ENCODE measurements at places on chromosomes 1 and 21. TPM values are rescaled to one million over a fixed set of nuclear protein-coding genes. Genes with fewer than 3 reads are reported as not detected.

GRCh38 chr1:57089855-57090254 is 124.0 kb upstream of the C8B start:
- no peak for DNase-seq

- DNase-seq = no peak
These were observed at the start of gene GCSAML for GRCh38 chr1:247548769-247549182. GCSAML (plus strand) TSS chr1:247549134; CDS start chr1:247549192, 58 bp downstream.

GRCh38 chr21:25560891-25561290 is 46.4 kb downstream of the MRPL39 start:
- no peak for DNase-seq

DNA sequence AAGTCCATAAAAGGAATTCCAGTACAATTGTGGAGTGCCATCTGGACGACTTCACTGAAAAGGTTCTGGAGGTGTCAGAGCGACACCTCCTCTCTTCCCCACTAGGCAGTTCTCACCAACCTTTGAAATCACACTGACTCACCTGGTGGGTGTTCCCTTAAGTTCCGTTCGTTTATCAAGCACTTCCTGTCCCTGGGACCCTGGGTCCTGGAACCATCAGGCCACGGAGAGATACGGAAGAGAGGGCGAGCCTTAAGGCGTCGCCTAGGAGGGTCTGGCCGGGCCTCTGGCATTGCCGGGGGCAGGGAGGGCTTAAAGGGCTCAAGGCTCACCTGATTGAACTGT is 317 bp downstream of the SPAG17 start:
- DNase-seq = no peak

DNA sequence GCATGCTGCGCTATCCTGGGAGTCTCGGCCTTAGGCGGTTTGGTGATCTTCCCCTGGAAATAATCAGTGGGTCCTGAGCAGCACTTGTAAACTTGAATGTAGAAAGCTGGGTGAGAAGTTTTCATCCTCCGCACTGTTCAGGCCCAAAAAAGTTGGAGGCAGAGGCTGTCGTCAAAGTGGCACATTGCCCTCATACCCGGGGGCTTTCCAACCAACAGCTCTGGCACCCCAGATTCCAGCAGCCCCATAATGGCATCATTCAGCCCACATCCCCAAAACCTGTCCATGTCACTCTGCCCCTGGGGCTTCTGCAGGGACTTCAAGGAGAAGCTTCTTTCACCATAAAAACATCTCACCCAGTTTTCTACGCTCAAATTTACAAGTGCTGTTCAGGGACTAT is 59.3 kb downstream of the TOR1AIP2 start:
- no peak for DNase-seq

LCE1C gene
- not detected for polyA plus RNA-seq

DNA sequence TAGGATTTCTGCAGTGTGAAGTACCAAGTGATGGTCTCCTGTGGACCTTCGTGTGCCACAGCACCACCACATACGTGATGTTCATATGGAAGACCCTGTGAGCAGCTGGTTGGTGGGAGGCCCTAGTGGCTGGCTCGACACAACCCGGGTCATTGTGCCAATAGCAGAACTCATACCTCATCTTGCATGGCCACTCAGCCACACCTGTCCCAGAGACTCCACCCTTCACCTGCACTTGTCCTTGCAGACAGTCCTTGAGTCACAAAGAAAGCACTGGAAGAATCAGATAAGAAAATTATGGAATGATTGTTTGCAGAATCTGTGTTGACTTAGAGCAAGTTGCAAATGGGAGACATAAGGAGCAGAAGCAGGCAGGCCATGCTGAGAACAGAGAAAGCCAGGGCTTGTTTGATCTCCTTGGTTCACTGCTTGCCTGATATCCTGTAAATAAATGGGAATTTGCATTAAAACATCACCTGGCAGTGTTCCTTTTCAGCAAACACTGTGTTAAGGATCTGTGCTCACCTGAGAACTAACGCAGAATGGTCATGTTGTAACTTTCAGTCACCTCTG is 307.7 kb downstream of the SIPA1L2 start:
- DNase-seq = no peak

AMY2A gene
- 0.15 TPM for polyA plus RNA-seq

TSPEAR gene
- polyA plus RNA-seq = 0.13 TPM

GRCh38 chr1:221863635-221864034 is 121.7 kb upstream of the DUSP10 start:
- no peak for DNase-seq

GRCh38 chr1:231220801-231221200 is 20.2 kb upstream of the GNPAT start:
- DNase-seq = no peak

GRCh38 chr1:104265163-104265562 is 515.5 kb downstream of the AMY1C start:
- no peak for DNase-seq

BTF3L4 gene
- polyA plus RNA-seq = 51.9 TPM

- no peak for DNase-seq
These were observed 6.6 kb upstream of the NUCKS1 start for GRCh38 chr1:205756552-205756951.

GRCh38 chr1:55131218-55131617 is 83.9 kb downstream of the USP24 start:
- DNase-seq = no peak

EDARADD gene
- polyA plus RNA-seq = 1.1 TPM

- DNase-seq = no peak
These were observed 467.5 kb downstream of the PTPRU start for GRCh38 chr1:29703596-29704370.

CHIA gene
- 0.18 TPM for polyA plus RNA-seq

- DNase-seq = no peak
These were observed 36.8 kb downstream of the CLCA1 start for GRCh38 chr1:86505564-86505902.

GRCh38 chr1:226602186-226603021 is 53.8 kb downstream of the STUM start:
- peak; percentile 59 for DNase-seq

- DNase-seq = no peak
These were observed 563.9 kb upstream of the NR5A2 start for GRCh38 chr1:199463521-199464127.

CD1E gene
- not detected for polyA plus RNA-seq

TPTE gene
- polyA plus RNA-seq = 0.16 TPM

- no peak for DNase-seq
These were observed 1.7 kb downstream of the RLF start for GRCh38 chr1:40162753-40163441.

DNA sequence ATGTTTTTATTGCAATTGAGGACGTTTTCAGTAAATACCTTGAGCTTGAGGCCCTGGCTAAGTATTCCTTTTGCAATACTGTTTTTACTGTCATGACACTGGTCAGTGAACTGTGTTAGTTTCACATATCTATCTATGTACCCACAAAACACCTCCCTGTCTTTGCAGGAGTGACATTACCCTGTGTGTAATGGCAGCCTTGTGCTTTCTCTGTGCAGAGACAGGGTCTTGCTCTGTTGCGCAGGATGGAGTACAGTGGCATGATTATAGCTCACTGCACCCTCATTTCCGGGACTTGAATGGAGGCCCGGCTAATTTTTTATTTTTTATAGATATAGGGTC is 8.9 kb downstream of the YBX1 start:
- no peak for DNase-seq

TIE1 gene
- 11.5 TPM for polyA plus RNA-seq

- DNase-seq = no peak
These were observed 14.2 kb downstream of the NTPCR start for GRCh38 chr1:232964601-232965000.

DNA sequence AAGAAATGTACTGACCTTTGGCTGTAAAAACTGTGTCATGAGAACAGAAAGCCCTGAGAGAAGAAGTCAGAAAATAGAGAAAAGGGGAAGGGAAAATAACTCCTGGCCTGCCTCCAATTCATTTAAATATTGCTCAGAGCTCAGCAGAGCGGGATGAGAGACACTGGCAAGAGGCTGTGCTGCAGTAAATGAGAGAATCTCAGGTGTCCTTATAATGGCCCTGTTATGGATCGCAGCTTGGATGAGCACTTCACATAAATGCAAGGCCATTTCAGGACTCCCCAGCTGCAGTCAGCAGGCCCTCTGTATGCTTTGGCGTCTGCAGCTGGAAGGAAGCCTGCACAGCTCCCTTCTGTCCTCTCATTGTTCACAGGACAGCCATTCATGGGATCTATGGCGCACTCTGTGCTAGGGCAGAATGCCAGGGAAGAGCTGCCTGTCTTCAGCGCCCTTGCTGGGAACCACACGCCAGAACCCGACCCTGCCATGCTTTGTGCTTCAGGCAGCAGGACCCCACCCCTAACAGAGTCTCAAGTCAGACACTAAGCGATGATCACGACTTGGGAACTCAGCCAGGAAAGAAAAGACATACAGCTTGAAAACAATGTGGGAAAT is 20.7 kb upstream of the ABCB10 start:
- DNase-seq = no peak

DNA sequence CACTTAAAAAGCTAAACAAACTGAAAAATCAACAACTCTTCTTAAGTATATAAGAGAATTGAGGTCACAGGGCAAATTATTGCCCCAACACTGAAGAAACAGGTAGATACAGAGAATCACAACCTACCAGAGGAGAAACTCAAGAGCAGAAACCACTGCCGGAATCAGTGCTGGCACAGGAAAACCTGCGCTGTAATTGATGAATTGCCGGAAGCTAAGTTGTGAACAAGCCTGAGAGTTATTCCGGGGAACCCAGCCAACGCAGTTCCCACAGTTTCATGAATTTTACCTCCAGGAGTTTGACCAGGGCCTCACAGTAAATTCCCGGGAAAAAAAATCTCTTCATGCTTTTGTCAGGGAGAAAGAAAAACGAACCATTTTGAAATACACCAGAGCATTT is 657.1 kb upstream of the BRINP3 start:
- DNase-seq = no peak

GRCh38 chr1:226428348-226428747 is 20.5 kb upstream of the PARP1 start:
- DNase-seq = no peak

MCOLN2 gene
- polyA plus RNA-seq = 1.5 TPM

GRCh38 chr1:8797216-8797615 is 20.2 kb downstream of the RERE start:
- no peak for DNase-seq

- no peak for DNase-seq
These were observed 44.4 kb upstream of the KIRREL1 start for GRCh38 chr1:157949074-157949354.

SERTAD4 gene
- 2.1 TPM for polyA plus RNA-seq

DNA sequence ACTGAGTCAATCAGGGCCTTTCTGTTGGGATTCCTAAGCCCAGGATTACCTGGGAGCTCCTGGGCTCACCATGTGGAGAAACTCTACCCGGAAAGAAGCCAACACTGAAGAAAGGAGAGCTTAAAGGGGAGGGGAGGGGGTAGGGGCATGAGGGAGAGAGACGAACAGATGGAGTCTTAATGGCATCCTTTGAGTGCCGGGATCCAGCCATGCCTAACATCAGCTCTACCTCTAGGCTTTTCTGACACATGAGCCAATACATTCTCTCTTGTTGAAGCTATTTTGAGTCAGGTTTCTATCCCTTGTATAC is 75.0 kb downstream of the NPHP4 start:
- DNase-seq = no peak

DNA sequence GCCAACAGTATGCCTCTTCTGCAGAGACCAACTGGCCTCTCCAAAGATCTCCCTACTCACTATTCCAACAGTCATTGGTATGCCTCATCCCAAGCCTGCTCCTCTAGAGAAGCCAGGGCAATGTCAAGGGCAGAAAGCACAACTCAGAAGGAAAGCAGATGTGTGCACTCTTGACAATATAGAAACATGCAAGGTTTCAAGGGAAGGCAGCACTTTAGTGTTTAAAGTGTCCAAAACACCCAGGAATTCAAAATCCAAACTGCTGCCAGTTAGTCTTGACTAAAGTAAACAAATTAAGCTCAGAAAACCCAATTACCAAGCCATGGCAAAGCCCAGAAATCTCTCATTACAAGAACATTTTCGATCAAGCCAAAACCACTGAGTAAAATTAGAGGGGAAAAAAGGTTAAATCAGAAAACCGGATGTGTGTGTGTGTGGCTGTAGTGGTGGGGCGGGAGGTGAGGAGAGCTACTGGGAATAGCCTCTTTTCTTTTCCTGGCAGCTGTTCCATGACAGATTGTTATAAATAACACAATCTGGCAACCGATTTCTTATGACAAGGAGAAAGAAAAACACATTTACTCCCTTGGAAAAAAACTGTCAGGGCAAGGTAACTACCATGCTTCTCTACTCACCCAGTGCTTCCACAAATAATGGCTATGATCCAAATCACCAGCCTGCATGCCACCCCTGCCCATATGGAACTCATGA is 39.2 kb downstream of the EIF2B3 start:
- DNase-seq = peak; percentile 30

LRRC3 gene
- polyA plus RNA-seq = 2.4 TPM

DNA sequence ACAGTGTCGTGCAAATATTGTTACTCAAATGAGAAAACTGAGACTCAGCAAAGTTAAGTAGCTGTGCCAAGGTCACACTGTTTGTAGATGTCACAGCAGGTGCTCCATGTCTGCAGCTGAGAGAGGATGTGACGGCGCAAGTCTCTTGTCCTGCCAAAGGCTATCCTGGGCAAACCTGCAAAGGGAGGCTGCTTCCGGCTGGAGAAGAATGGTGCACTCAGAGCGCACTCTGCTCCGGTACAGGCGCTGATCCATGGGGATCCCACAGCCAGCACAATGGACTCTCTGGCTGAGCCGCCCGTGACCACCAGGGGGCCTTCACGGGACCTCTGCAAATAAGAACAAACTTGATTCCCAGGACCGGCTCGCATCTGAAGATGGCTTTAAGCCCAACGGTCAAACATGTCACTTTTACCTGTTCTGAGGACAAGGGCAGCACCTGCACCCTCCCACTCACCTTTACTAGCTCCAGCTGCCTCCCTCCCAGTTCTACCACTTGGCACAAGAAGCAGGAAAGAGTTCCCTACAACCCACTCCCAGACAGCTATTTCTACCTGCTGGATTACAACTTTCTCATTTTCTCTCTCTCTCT is 21.9 kb downstream of the RD3 start:
- peak; percentile 72 for DNase-seq

GRCh38 chr1:119637710-119638109 is 10.4 kb downstream of the ZNF697 start:
- DNase-seq = no peak

All from ovary (tissue), 10 donors.